T-cell (primary cell): ENCODE measurements at places on chromosomes 2 and 18.
A peak's percentile ranks its signal among the peaks of the same experiment; 100 is the strongest.

GRCh38 chr2:143635302-143635701, 506.1 kb downstream of the ARHGAP15 start:
- DNase-seq: no peak

GRCh38 chr2:220743203-220743602, 828.9 kb downstream of the EPHA4 start:
- no peak for DNase-seq

DNA sequence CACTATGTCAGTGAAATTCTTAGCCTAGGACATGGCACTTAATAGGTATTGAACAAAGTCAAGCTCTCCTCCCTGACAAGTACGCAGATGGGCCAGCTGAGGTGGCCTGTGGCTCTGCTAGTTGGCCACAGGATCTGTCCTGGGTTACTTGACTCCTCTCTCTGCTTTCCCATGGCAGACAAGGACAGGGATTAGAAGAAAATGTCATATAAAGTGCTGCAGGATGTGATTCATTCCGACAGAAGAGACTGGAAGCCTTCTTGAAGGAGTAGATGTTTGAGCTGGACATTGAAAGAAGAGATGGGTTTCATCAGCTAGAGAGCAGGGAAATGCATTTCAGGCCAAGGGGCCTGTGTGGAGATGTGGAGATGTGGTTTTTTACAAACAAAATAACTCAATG, 46.7 kb downstream of the SMAD7 start:
- DNase-seq: no peak

DNA sequence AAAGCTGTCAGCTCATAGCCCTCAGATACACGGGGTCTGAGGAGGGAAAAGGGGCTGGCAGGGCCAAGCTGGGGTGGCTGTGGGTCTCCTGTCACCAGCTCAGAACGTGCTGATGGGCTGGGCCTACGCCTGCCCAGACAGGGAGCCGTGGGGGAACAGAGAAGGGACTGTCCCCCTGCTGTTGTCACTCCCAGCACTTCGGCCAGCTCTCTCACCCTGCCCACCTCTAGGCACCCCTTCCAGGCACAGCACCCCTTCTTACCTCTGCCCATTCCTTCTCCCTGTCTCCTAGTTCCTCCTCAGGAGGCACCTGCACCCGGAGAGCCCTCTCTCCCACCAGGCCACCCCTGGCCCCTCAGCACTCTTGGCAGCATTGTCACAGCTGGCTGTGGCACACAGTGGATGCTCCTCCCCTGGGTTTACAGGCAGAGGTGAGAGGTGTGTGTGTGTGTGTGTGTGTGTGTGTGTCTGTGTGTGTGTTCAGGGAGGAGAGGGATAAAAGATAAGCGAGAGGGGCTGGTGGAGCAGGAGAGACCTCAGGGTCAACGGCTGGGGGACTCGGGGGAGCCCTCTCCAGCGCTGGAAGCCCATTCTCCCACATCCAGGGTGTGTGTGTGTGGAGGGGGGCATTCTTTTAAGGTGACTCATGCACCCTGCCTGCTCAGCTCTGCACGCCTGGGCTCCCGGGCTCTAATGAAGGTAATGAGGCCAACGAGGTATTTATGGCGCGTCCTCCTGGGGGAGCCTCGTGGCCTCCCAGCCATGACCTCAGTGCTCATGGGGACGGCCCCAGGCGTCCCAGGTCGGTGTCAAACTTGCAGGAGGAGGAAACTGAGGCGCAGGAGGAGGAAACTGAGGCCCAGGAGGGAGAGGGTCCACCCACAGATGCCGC, 66.1 kb upstream of the SMAD7 start:
- DNase-seq: no peak

DNA sequence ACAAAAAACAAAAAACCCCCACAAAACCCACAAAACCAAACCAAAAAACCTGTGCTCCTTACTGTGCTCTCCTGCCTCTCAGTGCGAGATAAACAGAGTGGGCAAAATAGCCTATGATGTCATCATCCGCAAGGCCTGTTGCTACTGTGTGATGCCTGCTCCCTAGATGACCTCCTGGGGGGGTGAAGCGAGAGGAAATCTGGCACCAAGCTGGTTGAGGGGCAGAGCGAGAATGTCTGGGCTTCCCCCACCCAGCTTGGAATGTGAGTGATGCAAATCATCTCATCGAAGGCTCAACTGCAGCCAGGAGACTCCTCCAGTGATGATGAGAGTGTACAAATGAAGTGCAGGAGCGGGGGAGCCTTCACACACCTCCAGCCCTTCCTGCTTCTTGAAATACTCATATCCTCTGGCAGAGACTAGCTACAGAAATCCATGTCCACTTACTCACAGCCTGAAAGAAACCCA, 57.7 kb upstream of the MAP4K3 start:
- no peak for DNase-seq

GRCh38 chr2:95353055-95353575, 49.4 kb upstream of the FAHD2A start:
- no peak for DNase-seq

- DNase-seq: no peak
Observed at GRCh38 chr2:234556848-234557573, 60.1 kb upstream of the ARL4C start.

DNA sequence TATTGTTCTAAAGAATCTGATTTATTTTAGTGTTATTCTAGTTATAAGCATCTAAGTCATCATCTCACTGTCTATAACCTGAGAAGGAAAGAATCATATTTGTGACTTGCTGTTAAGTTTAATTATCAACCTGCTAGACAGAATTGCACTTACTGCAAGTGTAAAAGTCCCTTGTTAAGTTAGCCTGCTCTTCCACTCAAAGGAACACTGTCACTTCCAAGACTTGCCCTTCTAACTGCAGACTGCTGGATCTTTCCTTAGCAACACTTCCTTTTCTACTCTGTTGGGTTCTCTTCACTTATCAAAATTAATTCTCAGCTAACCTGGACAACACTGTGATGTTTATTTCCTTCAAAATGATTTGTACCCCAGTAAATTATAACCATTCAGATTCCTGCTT, 323.2 kb upstream of the TFPI start:
- DNase-seq: no peak

- no peak for DNase-seq
Observed at GRCh38 chr2:102013206-102014040, 21.7 kb downstream of the IL1R2 start.

GRCh38 chr2:69032336-69032735, 19.4 kb downstream of the ANTXR1 start:
- DNase-seq: no peak

GRCh38 chr2:223880796-223881195, 43.4 kb upstream of the AP1S3 start:
- DNase-seq: no peak

DNA sequence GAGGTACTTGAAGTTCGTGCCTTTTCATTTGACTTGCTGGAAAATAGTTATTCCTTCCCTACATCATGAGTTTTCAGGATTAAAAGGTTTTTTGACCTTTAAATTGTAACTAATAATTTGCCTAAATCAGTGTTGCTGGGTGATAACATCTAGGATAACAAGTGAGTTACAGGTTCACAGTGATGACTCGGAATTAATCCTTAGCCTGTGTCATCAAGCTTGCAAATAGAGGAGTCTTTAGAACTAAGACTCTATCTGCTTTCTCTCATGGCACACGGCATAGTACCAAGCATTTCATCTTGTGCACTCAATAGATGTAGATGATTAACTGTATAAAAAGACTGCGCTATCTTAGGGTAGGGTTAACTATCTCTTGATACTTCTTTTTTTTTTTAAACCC, 79.5 kb downstream of the CAMKMT start:
- DNase-seq: no peak

DNA sequence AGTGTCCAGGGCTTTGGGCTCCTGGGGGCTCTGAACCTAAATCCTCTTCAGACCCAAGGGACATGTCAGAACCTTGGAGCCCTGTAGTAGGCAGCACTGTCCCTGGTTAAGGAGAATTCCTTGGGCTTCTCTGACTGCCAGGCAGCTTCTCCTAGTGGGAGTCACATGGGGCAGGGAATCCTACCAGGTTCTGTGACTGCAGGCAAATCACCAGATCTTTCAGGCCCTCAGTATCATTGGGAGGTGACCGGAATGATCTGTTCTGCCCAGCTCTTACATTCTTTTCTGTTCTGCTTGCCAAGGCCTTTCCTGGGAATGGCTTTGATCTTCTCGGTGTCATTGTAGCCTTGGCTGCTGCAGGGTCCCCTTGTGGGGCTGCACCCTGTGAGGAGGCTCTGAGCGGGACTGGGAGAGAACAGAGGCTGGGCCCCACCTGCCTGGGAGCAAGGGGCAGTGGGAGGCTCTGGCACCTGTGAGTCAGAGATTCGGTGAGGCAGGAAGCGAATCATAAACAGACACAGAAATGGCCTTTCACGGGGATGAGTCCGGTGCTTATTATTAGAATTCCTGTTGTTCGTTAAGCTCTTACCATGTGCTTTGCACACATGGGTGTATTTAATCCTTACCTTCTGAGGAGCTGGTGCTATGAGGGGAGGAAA, 14.1 kb downstream of the CEP68 start:
- no peak for DNase-seq

- no peak for DNase-seq
Observed at GRCh38 chr2:96549967-96550786, 13.6 kb downstream of the ARID5A start.

- no peak for DNase-seq
Observed at GRCh38 chr2:4188561-4188960, 485.2 kb downstream of the DCDC2C start.

DNA sequence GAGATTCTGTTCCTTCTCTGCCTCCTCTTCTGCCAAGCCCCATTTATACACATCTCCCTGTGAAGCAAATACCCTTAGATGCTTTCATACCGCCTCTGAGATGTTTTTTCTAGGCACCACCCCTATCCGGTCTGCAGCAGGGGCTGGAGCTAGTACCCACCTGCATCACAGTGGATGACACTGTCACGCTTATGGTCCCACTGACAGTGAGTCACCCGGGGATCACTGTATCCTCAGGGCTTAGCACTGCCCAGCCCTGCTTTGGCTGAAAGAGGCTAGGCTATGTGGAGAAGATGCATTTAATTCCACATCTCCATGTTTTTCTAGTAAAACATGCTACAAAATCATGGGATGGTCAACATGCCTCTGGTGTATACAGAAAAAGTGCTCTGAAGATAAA, 9.9 kb downstream of the FABP1 start:
- DNase-seq: no peak

DNA sequence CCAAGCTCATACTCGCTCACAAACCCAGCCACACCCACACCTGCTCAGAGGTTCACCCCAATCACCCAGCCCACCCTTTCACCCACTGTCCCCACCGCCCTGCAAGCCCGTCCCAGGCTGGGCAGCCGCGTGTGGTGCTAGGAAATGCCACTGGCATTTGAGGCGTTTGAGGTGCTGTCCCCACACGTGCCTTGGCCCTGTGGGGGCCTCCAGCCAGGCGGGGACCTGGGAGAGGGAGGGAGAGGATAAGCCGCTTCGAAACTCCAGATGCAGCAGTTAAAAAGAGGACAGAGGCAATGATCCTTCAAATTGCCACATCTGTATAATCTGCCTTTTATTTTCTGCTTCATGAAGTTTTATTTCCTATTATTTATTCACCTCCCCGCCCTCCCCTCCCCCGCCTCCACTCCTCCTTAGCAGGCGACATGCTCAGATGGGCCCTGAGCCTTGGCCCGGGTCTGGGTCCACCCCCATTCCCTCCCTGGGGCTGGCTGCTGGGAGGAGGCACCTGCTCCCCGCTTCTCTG, 35.9 kb downstream of the PSD4 start:
- DNase-seq: no peak

DNA sequence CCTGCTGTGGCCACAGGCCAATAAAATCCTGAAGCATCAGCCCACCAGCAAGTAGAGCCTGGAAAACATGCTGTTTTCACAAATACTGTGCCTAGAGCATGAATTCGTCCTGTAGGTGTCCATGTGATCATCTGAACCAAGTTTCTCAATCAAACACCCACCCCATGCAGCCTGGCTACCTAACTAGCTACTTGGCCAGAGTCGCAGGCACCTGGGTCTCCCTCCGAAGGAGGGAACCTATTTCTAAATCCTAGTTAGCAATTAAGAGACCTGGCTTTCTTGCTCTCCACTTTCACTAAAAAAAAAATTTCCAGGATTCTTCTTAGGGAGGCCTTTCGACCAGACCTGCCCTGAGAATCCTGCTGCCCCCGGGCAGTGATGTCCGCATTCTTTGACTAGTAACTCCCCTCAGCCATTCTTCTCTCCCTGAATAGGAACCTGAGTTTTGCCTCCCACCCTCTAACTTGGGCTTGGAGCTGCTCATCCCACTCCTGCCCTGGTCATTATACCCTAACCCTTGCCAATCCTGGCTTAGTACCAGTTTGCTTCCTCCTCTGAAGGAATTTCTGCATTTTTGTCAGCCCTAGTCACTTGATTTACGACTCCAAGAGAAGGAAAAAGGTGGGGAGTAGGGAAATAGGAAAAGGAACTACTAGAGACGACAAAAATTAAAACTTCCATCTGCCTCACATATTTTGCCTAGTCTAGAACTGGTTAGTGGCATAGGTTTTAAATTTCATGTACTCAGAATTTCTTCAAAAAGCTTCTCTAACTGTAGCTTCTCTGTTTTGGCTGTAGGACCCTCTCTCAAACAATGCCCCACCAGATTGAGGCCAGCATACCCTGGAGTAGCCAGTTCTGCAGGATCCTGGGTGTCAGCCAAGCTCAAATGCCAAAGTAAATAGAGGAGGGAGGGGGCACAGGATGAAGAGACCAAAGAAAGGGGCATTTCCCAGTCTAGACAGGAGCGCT, 25.4 kb upstream of the TANK start:
- no peak for DNase-seq

- no peak for DNase-seq
Observed at GRCh38 chr2:230583581-230583980, 129.1 kb upstream of the CAB39 start.

GRCh38 chr2:218301176-218301819, 9.0 kb upstream of the TMBIM1 start:
- peak; percentile 84 for DNase-seq

GRCh38 chr2:128145651-128146050, 54.7 kb downstream of the UGGT1 start:
- no peak for DNase-seq

DNA sequence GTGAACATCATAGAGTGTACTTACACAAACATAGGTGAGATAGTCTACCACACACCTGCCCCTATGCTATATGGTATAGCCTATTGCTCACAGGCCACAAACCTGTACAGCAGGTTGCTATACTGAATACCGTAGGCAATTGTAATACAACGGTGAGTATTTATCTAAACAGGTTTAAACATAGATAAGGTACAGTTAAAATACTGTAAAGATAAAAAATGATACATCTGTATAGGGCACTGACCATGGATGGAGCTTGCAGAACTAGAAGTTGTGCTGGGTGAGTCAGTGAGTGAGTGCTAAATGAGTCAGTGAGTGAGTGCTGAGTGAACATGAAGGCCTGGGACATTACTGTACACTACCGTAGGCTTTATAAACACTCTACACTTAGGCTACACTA, 267.0 kb upstream of the HS6ST1 start:
- DNase-seq: no peak

- DNase-seq: no peak
Observed at GRCh38 chr2:122011493-122012270, 256.2 kb downstream of the TSN start.

- DNase-seq: peak; percentile 76
Observed at GRCh38 chr2:231714639-231715498, 6.5 kb downstream of the PTMA start.

DNA sequence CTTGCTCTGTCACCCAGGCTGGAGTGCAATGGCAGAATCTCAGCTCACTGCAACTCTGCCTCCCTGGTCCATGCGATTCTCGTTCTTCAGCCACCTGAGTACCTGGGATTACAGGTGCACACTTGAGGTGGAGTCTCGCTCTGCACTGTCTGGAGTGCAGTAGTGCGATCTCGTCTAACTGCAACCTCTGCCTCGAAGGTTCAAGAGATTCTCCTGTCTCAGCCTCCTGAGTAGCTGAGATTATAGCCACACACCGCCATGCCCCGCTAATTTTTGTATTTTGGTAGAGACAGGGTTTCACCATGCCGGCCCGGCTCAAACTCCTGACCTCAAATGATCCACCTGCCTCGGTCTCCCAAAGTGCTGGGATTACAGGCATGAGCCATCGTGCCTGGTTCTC, 83.3 kb downstream of the CCBE1 start:
- no peak for DNase-seq
